Urothelium cell line (cell line): ENCODE measurements at places on chromosomes 7 and 10.

GRCh38 chr7:32259931-32260596 lies 189.9 kb upstream of the PDE1C start:
- DNase-seq: no peak

- no peak for DNase-seq
These were observed 211.0 kb upstream of the KLF14 start for GRCh38 chr7:130944997-130945396.

DNA sequence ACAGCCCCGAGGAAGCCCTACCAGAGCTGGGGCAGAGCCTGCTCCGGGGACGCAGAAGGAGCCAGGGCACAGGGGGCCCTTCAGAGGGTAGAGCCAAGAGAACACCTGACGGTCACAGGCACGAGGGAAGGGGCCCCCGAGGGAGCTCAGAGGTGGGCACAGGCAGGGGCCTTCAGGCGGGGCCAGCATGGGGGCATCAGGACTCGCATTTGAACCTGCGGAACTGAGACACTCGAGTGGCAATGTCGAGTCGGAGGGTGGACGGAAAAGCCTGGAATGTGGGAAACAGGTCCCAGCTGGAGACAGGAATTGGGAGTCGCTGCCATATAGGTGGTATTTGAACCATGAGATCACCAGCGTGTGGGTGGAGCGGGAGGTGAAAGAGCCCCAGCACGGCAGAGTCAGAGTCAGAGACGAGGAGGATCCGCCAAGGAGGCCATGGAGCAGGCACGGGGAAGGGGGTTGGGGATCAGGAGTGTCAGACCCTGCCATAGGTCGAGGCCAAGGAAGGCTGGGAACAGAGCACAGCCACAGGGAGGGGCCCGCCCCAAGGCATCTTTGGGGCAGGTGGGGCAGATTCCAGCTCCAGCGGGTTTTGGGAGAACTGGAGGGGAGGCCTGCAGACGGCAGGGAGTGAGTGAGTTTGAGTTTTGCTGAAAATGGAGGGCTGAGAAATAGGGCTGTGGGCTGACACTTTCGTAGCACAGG lies 13.8 kb downstream of the STK32C start:
- no peak for DNase-seq

DNA sequence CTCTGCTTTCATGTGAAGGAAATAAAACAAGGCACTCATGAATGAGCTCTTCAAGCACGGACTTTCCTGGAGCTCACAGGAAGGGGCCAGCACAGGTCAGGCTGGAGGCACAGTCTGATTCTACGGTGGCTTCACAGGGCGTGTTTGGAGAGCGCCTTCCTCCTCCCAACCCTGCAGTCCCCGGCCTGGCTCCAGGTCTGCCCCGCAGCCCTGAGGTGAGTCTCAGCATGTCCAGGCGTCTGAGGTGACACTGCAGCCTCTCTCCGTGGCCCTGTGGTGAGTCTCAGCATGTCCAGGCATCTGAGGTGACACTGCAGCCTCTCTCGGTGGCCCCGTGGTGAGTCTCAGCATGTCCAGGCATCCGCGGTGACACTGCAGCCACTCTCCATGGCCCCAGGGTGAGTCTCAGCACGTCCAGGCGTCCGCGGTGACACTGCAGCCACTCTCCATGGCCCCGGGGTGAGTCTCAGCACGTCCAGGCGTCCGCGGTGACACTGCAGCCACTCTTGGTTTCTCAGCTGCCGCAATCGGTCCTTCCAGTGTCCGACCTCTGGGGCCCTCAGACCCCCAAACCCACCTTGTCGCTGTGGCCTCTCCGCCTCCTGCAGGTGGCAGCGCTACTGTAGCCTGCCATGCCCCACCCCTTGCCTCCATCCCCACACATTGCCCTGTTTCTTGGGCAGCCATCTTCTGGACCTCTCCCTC lies 381.7 kb downstream of the DNAJB6 start:
- DNase-seq: no peak

DNA sequence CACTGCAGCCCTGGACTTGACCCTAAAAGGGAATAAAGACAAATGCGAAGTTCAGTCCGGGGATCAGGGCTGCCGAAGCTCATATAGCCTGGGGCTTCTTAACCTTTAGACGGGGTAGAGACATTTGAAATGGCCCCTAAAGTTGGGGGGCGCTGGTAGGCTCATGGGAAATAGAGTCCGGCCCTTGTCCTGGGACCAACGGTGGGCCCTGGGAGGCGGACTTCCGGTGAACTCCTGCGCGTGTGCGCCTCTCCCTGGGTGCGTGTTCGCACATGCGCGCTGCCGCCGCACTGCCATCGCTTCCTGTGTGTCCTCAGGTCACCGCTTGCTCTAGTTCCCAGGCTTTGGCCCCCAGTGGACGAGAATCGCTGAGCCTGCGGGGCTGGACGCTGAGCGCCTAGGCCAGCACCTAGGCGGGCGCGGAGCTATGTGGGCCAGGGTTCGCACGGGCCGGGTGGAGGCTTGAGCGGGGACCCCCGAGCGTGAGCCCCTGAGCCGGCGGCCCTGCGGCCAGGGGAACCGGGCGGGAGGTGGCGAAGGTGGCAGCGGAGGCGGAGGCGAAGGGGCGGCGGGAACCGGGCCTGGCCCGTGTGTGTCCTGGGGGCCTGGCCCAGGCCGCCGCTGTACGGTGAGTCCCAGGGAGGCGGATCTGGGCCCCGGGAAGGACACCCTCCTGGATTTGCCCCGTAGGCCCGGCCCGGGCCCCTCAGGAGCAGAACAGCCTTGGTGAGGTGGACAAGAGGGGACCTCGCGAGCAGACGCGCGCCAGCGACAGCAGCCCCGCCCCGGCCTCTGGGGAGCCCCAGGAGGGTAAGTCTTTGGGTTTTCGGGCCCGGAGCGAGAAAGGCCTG lies 23.0 kb upstream of the ZNF12 start:
- peak; percentile 99 for DNase-seq

GRCh38 chr10:86970162-86970981 lies 2.1 kb downstream of the ADIRF start:
- DNase-seq: peak; percentile 76

DNA sequence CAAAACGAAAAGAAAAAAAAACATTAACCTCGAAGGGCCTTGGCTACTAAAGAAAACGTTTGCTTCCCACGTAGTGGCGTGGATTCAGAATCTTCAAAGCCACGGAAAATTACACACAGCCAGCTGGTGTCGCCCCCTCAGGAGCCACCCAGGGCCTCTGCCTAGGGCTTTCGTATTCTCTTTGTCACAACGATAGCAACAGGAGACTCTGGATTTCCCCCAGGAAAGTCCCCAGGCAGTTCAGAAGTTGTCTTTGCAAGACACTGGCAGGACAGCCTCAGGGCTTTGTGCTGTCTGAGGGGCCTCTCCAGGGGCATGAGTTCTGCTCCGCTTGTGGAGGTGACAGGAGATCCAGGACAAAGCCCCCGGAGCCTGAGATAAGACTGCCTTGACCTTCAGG lies 150.2 kb upstream of the INSYN2A start:
- DNase-seq: no peak

DNA sequence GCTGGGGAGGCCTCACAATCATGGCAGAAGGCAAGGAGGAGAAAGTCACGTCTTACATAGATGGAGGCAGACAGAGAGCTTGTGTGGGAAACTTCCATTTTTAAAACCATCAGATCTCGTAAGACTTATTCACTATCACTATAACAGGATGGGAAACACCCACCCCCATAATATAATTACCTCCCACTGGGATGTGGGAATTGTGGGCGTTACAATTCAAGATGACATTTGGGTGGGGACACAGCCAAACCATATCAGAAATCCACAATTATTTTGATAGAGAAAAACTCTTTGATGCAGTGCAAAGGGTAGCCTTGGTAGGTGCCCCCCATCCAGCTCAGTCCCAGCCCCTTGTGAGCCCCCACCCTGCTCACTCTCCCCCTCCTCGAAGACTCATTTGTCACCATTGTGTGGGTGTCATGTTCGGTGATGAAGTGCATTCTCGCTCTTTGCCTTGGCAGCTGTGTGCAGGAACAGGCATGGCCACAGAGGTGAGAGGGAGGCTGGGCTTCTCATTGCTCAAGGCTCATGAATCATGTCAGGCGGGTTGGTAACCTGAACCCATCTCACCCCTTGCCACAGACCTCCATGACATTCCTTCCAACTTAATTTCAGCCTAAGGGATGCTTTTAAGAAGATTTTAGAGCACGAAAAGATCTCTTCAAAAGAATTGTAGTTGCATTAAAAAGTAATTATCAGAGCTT lies 75.9 kb downstream of the BUB3 start:
- peak; percentile 31 for DNase-seq

DNA sequence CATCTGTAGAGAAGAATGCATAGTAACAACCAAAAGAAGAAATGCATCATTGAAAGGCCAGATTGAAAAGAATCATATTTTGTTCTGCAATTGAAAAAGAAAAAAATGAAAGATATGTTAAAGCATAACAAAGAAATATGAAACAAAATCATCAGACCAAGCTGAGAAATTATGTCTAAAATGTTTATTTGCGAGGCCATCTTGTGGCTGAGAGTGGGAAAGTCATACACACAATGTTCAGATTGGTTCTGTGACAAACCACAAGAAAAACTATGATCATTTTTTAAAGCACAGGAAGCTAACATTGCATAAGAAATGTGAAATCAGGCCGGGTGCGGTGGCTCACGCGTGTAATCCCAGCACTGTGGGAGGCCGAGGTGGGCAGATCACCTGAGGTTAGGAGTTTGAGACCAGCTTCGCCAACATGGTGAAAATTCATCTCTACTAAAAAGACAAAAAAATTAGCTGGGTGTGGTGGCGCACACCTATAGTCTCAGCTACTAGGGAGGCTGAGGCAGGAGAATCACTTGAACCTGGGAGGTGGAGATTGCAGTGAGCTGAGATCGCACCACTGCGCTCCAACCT lies 36.6 kb downstream of the ABCB5 start:
- DNase-seq: peak; percentile 29

DNA sequence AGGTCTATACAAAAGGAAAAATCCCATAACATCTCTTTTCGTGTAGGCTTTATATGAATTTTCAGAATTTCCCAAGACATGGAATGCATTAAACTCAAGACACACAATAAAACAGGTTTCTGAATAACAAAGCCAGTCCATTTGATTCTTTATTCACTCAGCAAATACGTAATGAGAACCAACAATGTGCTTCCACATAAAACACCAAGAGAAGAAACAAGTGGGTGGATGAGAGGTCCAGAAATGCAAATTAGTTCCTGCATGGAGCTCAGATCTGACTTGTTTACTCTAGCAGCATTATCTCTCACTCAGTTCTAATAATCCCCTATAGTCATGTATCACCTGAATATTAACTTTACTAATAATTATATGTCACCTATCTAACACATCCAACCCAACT lies 249.5 kb downstream of the LRRTM3 start:
- DNase-seq: no peak

DNA sequence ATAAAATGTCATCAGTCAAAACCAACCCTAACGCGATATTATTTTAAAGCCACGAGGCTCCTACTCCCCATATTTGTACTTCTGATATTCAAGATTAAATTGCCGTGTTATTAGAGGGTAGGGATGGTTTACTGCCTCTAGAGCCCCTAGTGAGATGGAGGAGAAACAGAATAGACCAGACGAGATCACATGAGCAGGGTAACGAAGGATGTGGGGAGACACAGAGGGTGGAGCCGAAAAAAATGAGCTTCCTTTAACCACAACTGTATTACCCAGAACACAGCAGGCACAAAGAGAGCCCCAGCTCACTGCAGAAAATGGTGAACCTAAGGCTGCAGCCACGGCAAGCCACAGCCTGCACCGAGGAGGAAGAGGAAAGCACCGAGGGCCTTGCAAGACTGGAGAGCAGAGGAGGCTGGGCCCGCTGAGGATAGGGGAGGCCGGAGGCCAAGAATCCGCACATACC lies 14.3 kb downstream of the ZC3HAV1 start:
- DNase-seq: no peak

- DNase-seq: no peak
These were observed 9.6 kb upstream of the AGMO start for GRCh38 chr7:15571301-15571878.

DNA sequence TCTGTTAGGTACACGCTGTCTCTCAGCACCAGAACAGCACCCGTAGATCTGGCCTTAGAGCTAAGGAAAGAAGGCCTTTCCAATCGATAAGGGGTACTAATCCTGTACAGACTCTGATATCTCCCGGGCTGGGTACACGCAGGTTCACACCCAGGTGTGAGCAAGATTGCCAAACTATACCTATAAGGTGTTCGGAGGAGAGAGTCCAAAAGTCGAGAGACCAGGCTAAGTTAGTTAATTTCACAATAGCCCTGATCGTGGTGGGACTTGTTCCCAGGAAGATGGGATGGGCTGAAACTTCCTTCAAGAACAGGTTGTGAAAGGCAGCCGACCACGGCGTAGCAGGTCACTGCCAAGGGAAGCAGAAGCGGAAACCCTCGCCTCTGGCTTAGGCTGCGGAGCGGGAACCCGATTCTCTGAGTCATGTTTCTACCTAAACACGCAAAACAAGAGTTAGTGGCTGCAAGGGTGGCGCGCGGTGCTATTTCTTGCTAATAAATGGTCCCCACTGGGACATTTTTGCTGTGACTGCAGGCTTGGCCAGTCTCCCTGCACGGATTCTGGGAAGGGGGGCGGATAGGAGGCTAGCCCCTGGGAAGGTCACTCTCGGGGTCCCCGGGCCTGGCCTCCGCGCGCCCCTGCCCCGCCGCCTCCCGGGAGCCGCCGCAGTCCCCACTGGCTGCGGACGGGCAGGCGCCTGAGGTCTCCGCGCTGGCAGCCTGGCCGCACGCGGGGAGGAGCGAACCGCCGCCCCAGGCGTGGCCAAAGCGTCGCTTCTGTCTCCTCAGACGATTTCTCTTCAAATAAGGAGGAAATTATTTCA lies 75.4 kb upstream of the PDSS1 start:
- peak; percentile 63 for DNase-seq

GRCh38 chr7:112173568-112173905 lies 32.7 kb downstream of the DOCK4 start:
- no peak for DNase-seq

- no peak for DNase-seq
These were observed 75.6 kb downstream of the MYOF start for GRCh38 chr10:93406364-93407145.

- peak; percentile 37 for DNase-seq
These were observed 73.2 kb downstream of the SPDYE5 start for GRCh38 chr7:75565132-75565837.

DNA sequence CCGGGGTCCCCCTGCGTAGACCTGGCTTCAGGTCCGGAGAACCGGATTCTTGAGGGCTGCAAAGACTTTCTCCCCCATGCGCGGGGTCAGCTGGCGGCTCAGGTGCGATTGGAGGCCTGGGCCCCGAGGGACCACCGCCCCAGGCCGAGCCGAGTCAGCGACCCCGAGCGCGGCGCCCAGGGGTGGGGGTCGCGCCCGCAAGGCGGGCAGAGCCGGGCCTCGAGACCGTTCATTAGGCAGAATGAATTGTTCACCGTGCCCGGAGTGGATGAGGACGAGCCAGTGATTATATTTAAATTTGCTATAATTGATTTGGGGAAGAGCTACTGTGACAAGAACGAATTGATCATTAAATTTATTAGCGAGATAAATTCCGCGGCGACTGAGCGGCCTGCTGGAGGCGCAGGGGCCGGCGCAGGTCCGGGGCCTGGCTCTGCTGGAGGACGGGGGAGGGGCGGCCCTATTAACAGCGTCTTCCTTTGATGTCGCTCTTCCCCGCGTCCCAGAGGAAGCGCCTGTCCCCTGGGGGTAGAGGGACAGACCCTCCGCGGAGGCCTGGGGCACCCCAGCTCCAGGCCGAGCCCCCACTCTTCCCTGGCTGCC lies 7.5 kb downstream of the MNX1 start:
- DNase-seq: no peak

GRCh38 chr7:108528183-108528712 lies 2.3 kb upstream of the PNPLA8 start:
- no peak for DNase-seq

GRCh38 chr7:135206941-135207391 lies 4.4 kb downstream of the WDR91 start:
- DNase-seq: no peak

- DNase-seq: no peak
These were observed 229.9 kb upstream of the PRSS1 start for GRCh38 chr7:142519079-142520078.

- no peak for DNase-seq
These were observed 24.4 kb downstream of the C10orf71 start for GRCh38 chr10:49323171-49323895.
